Mesenchymal stem cell (in vitro differentiated cells and primary cell): ENCODE measurements at places on chromosomes 11 and 22.

- no peak for DNase-seq
Measured at GRCh38 chr11:128209138-128209435, 378.3 kb downstream of the ETS1 start.

- peak; percentile 93 for DNase-seq
Measured at GRCh38 chr11:67240576-67241389, 25.5 kb upstream of the GRK2 start.

DNA sequence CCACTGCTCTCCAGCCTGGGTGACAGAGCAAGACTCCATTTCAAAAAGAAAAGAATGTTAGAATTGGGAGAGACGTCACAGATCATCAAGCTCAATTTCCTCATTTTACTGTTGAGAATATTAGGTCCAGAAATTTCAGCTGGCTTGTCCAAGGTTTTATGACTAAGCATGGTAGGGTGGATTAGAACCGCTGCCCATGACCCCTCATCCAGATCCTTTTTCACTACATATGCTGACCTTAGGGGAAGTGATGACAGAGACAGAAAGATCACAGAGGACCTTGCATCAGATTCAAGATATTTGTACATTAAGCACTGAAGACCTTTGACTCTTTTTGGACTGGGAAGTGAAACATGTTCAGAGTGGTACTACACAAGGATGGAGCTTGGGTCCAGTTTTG lies 134.5 kb downstream of the ADAMTS15 start:
- DNase-seq, result no peak

DNA sequence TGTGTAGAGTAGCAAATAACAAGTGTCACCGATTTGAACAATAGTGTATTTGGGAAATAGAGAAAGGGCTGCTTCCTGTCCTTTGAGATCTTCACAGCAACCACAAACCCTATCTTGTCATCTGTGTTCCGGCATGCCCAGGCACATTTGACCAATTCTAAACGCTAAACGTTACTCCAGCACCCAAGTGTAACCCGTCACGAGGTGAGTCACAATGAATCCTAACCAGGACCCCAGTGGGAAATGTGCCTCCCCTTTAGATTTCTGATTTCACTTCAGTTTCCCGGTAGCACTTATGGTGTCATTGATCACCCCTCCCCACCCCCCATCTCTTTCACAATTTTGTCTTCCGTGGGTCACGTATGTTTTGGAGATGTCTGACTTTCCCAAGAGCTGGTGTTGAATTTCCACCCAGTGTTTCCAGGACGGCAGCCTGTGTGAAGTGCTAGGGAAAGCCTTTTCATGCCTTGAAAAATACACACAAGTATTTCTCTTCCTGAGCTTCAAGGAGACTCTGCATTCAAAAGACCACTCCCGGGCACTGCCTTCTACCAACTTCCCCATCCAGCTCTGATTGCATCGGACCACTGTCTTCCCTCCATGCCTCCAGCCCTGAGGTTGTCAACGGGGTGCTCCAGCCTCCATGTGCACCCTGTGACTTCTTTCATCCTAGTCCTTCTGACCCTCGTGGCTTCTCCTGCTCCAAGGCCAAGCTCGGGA lies 10.5 kb upstream of the C11orf24 start:
- DNase-seq, result no peak

DNA sequence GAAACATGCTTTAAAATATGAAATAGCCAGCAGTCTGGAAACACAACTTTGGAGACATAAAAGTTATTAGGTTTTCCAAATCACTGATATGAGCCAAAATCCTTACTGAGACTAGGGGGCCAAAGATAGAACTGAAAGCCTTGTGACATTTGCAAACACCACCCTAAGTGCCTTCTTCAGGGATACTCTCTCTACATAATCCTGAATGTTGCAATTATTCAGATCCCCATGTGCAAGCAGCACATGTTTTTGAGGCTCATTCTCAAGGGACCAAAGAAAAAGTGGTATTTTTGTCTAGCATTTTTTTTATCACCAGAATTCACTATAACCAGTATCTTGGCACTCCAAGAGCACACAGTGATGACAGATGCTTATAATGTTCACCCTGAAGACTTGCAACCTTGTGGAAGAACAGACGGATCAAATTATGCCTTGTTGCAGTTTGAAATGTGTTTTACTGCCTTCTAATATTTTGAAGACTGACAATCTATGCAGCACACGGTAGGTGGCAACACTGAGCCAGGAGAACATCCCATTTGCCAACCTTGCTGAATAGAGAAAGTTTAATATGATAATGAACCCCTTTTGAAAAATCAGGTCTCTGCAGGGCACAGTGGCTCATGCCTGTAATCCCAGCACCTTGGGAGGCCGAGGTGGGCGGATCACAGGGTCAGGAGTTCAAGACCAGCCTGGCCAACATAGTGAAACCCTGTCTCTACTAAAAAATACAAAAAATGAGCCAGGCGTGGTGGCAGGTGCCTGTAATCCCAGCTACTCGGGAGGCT lies 78.5 kb downstream of the PLEKHA7 start:
- peak; percentile 37 for DNase-seq

DNA sequence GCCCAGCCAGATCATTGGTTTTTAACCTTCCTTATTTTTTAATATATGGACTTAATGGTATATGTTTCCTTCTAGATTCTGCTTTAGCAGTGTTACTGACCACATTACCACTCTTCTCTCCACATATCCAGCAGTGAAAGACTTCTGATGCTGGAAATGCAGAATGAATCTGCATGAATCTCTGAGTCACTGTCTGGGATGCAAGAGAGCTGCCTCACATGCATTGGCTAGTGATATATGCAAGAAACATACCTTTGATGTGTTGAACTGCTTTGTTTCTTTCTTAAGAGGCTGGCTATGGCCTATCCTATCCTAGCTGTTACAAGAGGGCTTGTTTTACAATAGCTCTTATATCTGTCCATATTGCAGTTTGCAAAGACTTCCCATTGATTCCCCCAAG lies 16.6 kb upstream of the AMPD3 start:
- no peak for DNase-seq

GRCh38 chr11:131378931-131379330 lies 8.5 kb downstream of the NTM start:
- no peak for DNase-seq

- no peak for DNase-seq
Measured at GRCh38 chr22:44221710-44222475, 41.2 kb downstream of the PARVG start.

DNA sequence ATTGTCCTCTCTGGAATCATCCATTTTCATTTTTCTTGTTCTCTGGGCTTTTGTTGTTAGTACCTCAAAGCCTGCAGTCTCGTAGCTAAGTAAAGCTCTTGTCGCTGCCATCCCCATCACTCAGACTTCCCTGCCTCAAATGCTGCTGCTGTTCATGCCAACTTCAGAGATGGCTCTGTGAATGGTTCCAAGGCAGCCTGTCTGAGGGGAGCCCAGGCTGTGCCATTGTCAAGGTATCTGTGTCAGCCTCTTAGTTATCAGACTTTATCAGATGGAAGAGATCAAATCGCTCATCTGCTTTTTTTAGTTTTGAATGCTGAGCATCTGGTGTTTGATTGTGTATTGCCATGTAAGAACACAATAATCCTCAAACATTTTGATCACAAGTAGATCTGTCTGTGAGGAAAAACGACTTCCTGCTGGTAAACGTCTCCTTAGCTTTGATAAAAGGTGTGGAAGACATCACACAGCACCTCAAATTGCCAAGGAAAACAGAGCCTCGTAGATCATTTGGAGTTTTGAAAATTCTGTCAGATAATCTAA lies 304.2 kb upstream of the ZC3H12C start:
- DNase-seq, result no peak

DNA sequence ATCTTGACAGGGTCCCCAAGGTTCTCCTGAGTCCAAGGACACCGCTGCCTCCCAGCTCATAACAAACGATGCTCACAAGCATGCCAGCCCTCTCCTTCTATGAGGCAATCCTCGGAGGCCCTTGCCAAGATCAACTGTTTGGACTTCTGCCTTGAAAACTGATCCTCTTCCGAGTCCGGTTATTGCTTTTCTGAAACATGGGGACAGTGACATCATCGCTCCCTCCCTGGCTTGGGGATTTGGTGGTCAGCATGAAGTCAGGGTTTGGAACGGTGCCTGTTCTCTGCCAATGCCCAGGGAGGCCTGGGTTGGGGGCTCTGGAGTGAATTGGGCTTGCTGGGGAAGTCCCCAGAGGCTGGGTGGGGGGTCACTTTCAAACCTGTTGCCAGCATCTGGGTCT lies 149.3 kb downstream of the FBXO7 start:
- peak; percentile 70 for DNase-seq

DNA sequence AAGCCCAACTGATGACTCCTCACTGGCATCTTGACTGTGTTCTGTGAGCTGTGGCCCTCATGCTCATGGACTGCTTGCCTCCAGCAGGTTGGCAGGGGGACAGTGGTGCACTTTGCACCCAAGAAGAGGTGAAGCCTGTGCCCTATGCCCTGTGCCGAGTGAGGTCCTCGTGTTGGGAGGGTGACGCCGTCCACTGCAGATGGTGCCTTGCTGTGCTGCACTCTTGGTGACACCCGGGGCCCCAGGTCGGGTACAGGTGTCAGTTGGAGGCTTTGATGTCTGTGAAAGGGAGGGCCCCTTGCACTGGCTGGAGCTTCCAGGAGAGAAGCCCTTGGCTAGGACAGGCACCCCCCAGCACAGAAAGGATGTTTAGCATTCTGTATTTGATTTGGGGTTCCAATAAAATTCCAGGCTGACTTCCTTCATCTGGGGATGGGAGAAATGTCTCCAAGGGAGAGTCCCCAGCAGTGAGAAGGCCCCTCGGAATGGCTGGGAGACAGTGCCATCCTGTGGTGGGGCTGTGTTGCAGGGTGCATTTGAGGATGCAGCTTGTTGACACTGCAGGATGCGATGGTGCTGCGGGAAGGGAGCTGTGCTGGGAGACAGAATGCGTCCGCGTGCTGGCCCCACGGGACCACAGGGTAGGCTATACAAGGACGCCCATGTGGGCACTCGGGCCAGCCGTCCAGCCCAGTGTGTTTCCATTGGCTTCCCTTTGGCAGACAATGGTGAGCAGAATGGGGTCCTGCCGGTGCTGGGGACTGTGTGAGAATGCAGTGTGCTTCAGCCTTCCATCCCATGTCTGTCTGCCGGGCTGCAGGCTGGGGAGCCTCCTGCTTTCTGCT lies 2.5 kb upstream of the ZDHHC8 start:
- DNase-seq, result peak; percentile 39

DNA sequence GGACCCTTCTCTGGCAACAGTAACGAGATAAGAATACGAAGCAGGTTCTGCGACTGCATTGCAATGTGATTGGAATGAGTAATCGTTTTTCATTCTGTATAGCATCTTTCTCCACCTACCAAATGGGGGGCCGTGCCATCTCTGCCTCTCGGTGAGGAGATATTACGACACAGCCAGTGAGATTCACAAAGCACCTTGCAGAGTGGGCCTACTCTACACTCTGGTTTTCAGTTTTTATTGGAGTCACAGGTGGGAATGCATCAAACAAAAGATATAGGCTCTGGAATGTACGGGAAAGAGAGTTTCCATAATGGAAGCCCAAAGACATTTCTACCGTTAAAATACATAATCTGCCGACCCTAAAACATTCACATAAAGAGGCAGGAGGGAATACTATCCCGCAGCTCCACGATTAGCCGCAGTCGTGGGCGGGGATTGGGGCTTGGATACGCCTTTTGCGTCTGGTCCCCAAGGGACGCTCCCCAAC lies 423 bp upstream of the RTN3 start:
- DNase-seq, result no peak

DNA sequence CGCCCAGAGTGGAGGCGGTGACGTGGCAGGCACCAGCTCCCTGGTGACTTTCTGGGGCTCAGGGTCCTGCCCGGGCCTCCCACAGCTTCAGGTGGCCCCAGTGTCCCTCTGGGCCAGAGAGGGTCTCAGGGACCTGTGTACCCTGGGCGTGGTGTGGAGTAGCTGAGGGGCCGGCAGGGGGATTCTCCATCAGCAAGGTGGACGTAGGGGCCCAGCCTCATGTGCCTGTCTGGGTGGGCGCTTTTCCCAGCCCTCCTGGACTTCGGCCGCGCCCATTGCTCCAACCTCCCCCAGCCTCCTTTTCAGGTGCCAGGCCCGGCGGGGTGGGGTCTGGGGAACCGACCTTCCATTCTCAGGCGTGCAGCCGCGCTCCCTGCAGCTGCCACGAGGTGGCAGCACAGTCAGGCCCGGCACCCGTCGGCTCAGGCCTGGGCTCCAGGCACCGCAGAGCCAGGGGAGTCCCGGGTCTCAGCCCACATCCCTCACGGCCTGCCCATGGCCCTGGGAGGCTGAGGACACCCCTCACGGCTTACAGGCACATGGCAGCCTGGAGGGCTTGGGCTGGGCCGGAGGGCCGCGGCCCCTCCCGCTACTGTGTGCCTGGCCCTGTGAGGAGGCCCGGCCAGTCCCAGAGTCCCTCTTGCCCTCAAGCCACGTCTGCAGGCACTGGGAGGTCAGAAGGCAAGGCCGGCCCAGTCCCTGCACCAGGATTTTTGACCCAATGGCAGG lies 19.9 kb upstream of the MUC5B start:
- peak; percentile 17 for DNase-seq

DNA sequence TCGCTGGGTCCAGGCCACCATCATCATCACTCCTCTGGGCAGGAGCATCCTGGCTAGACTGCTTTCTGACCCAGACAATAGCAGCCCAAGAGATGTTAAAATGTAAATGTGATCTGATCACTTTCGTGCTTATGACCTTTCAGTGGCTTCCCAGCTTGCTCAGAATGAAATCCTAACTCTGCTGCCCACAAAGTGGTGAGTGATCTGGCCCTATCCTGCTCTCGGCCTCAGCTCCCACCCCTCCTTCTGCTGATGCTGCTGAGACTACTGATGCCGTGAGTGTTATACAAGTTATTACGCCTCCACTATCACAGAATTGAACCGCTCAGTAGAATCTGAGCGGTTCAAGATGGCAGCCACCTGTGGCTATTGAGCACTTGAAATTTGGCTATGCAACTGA lies 26.2 kb downstream of the ELF5 start:
- no peak for DNase-seq

GRCh38 chr11:97702951-97703350 lies 1313.1 kb downstream of the JRKL start:
- no peak for DNase-seq

DNA sequence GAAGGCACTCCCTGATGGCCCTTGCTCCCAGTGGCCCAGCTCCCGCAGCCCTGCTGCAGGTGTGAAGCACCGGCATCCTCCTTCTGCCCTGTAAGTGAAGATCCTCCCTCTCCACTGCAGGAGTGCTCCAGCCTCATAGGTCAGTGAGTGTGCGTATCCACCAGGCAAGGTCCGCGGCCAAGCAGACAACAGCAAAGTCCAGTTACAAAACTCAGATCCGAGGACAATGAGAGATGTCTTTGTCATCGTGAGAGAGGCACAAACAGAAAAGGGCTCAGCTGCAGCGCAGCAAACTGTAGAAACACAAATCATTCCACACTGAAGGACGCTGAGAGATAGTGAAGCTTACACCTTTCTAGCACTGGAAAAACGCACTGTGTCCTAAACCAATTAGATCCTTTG lies 46.1 kb downstream of the MYH9 start:
- DNase-seq, result no peak

DNA sequence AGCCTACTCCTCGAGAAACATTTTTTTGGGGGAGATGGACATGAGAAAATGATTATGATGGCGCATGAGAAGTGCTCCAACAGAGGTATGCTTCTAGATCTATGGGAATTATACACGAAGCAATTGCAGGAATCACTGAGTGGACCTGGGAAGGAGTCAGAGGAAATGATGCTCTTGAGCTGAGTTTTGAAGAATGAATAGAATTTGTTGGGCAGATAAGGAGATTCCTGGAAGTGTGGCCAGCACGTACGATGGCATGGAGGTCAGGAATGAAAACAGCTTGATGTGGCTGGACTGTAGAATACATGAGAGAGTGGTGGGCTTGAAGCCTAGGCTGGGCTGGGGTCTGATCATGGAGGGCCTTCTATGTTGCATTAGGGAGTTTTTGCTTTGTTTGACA lies 31.7 kb downstream of the ADAMTS15 start:
- DNase-seq, result peak; percentile 54
